ENCODE measurements at places on chromosomes 11 and 22.

GRCh38 chr22:24391836-24392217 is 35.6 kb upstream of the ADORA2A start:
- peak; percentile 34 for DNase-seq

- DNase-seq, result peak; percentile 46
Observed at GRCh38 chr22:30396871-30397655, at the start of gene SEC14L2. TSS of gene SEC14L2 (plus strand) at chr22:30397018. CDS start at chr22:30397117, 99 bp downstream.

DNA sequence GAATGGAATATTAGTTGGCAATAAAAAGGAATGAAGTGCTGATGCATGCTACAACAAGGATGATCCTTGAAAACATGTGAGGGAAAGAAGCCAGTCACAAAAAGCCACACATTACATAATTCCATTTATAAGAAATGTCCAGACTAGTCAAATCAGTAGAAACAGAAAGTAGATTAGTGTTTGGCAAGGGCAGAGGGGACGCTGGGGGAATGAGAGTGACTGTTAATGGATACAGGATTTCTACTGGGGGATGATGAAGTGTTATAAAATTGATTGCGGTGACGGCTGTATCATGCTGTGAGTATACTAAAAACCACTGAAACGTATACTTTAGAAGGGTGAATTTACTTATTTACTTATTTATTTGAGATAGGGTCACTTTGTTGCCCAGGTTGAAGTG is 57.9 kb downstream of the C11orf58 start:
- peak; percentile 80 for DNase-seq

DNA sequence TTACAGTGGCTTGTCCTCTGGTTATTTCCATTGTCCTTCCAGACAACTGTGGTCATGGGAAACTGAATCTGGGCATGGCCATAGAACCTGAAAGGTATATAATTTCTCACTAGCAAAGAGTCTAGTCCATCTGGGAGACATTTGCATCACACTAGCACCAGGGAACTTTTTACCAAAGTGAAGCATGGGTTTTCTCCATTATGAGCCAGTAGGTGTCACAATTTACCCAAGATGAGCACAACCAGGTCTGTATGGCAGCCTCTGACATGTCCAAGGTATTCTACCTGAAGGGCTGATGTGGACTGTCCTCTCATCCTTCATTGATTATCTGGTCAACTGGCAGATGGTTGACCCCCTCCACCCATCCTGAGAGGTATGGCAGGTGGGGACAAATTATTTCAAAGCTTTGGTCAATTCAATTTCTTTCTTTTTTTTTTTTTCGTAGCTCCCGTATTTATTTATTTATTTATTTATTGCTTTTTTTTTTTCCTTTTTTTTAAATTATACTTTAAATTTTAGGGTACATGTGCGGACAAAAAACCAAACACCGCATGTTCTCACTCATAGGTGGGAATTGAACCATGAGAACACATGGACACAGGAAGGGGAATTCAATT is 425.9 kb downstream of the TMEM135 start:
- no peak for DNase-seq

DNA sequence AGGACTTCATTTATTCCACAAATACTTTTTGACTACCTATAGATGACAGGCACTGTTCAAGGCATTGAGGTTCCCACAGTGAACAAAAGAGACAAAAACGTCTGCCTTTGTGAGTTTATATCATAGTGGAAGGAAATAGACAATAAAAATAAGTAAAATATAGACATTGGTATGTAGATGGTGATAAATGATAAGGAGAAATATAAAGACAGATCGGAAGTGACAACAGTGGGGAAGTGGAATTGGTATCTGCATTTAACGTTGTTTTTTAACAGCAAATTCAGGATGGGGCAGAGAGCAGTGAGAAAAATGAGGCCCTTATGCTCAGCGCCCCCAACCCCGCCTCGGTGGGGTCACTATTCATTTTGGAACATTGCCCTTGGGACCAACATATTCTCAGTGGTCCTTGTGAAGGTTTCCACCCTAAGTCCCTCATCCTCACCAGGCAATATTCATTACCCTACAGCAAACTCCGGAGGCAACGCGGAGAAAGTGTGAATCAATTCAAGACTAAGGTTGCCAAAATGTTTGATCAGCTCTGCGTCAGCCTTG is 627 bp upstream of the PEX26 start:
- no peak for DNase-seq

- DNase-seq, result no peak
Observed at GRCh38 chr11:21262992-21263391, 593.6 kb downstream of the NELL1 start.

DNA sequence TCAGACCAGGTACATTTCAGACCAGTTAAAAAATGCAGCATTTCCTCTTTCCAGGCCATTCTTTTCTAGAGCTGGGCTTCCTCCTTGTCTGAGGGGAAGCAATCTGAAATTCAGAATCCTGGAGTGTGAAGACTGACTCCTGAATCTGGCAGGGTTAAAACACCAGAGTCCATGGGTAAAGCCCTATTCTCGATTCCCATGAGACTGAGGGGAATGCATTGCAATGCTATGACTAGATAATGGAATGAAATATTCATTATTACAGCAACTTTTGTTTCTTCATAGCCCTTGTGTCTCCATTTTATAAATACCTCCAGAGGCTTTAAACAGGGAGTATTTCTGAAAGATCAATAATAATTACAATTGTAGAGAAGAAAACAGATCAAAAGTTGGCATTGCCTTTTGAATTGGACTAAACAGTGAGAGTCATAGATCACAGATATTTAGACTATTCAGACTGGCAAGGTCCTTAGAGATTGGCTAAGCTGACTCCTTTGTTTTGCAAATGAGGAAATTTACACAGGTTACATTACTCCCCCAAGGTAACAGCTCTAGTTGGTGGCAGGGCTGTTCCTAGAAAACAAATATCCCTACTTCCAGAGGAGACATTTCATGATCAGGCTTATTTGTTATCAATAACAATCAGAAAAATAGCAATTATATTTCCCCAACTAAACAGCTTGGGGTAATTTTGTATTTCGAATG is 632.6 kb upstream of the KIRREL3 start:
- no peak for DNase-seq

- DNase-seq, result peak; percentile 21
Observed at GRCh38 chr11:35276396-35277145, 137.6 kb downstream of the CD44 start.

DNA sequence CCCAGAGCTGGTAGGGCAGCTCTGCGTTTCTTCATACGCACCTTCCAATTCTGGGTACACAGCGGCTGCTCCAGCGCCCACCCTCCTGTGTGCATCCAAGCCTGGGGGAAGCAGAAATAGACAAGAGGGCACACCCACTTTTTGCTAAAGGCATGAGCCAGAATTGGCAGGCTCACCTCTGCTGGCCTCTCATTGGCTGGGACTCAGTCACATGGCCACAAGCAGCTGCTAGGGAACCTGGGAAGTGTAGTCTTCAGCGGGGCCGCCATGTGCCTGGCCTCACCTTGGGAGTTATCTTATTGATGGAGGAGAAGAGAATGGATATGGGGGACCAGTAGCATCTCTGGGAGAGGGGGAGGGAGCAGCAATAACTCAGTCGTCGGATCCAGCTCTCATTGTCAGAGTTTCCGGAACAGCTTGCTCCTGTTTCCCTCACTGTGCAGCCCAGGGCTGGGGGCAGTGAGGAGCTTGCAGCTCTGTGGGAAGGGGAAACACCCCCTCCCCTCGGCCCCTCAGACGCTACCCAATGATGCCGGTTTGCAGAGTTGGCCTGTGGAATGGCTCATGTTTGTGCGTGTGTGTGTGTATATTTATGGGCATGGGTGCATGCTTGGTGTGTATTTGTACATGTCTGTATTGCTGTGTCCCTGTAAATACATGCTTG is 11.8 kb upstream of the MIEF1 start:
- DNase-seq, result peak; percentile 75

DNA sequence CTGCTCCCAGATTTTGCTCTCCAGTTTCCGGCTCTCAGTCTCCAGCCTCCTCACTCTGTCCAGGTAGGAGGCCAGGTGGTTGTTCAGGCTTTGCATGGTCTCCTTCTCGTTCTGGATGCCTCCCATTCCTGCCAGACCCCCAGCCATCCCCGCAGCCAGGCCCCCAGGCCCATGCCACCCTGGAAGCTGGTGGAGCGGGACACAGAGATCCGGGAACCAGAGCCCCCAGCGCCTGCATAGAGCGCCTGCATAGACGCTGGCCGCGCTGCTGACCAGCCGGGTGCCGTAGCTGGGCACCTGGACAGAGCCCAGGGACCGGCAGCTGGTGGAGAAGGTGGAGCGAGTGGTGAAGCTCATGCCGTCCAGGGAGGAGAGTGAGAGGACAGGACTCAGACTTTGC is 82.7 kb upstream of the LDLRAD3 start:
- no peak for DNase-seq

DNA sequence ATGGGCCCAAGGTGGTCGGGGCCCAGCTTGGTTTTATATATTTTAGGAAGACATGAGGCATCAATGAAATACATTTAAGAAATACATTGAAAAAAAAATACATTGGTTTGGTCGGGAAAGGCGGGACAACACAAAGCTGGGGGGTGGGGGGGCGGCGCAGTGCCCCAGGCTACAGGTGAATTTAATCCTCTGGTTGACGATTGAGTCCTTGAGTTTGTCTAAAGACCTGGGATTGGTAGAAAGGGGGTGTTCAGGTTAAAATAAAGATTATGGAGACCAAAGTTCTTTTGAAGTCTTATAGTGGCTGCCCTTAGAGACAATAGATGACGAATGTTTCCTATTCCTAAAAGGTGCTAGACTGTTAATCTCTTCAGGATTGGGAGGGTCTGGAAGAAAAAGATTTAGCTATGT is 3.1 kb downstream of the IFITM1 start:
- DNase-seq, result no peak

GRCh38 chr22:39669432-39669831 is 98.9 kb downstream of the CACNA1I start:
- no peak for DNase-seq

GRCh38 chr11:87356428-87356827 is 318.7 kb downstream of the TMEM135 start:
- no peak for DNase-seq

GRCh38 chr11:92859156-92859690 is 110.2 kb upstream of the MTNR1B start:
- DNase-seq, result no peak

GRCh38 chr11:99555486-99555885 is 534.7 kb downstream of the CNTN5 start:
- DNase-seq, result no peak

DNA sequence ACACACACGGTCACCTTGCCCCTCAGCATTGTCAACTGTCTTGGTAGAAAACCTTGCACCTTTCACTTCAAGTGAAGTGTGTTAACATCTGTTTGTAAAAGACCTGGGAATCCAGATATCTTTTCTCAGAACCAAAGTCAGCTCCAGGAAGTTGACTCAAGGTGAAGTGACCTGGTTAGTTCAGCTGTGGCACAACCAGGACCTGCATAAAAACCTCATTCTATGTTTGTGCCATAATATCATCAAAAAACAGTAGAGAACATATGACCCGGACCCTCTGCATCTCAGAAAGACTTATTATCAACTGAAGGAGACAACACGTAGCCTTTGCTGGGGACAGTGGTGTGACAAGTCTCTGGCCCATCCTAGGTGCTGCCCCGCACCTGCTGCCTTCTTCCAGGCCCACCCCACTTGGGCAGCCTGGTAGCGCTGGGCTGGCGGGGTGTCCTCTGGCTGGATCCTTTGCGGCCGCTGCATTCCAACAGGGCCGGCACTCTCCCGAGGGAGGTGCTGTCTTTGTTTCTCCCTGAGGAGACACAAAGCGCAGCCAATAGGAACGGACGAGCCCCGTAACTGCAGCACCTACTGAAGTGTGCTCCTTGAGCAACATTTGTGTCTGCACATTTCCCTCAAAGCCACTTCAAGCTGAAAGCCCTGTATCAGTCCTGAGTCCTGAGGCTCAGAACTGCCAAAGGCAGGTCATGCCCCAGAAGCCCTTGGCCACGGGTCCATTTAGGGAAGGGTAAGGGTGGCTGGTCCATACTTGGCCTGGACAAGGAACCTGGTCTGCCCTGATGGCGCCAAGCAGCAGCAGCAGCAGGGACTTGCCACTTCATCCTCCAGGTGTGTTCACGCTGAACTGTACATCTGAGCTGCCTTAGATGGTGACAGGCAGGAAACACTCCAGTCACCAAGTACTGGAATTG is 25.2 kb downstream of the LRRC74B start:
- no peak for DNase-seq

- DNase-seq, result peak; percentile 6
Observed at GRCh38 chr11:126212089-126212660, 593 bp downstream of the FAM118B start.

- DNase-seq, result no peak
Observed at GRCh38 chr11:63511048-63511748, 5.3 kb downstream of the LGALS12 start.

- peak; percentile 57 for DNase-seq
Observed at GRCh38 chr11:132093536-132094259, 723.3 kb downstream of the NTM start.

DNA sequence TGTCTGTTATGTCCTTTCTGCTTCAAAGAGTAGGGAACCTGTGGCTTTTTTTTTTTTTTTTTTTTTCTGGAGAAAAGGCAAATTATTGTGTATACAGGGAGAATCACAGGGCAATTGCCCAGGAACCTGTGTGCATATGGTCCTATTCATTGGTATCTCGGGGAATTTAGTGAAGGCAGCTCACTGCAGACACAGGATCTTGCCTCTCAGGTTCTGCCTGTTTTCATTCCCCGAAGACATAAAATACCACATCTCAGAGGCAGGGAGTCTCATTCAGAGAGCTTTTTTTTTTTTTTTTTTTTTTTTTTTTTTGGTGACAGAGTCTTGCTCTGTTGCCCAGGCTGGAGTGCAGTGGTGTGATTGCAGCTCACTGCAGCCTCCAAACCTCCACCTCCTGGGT is 88.3 kb downstream of the OSBP2 start:
- DNase-seq, result no peak

DNA sequence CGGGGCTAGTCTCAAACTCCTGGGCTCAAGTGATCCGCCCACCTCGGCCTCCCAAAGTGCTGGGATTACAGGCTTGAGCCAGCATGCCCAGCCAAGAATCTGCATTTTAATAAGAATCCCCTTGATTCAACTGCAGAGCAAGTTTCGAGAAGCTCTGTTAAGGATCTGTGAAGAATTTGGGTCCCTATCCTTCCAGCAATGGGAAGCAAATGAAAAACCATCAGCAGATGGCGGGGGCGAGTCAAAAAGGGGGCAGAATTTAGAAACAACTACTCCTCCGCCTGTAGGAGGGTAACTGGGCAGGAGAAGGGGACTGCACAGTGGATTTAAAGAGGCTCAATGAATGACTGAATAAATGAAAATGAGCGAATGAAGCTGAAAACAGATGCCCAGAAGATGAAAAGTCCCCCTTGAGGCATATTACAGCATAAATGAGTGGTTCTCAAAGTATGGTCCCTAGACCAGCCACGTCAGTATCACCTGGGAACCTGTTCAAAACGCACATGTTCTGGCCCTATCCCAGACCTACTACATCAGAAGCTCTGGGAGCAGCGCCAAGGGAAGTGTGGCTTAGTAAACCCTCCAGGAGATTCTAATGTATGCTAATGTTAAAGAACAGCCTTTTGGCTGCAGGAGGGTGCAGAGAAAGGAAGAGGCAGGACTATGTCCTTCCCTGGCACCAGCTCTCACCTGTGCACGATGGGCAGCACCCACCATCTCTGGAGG is 15.0 kb downstream of the VWCE start:
- no peak for DNase-seq

GRCh38 chr11:131154351-131154750 is 216.1 kb upstream of the NTM start:
- DNase-seq, result no peak
